ENCODE measurements at places on chromosomes 6 and 20. TPM values are rescaled to one million over a fixed set of nuclear protein-coding genes. Genes with fewer than 3 reads are reported as not detected.

The OPRL1 gene
- total RNA-seq = 0.21 TPM

The GPR63 gene
- 0.87 TPM for total RNA-seq

The MAS1L gene
- total RNA-seq = 0.42 TPM

The IFT52 gene
- 29.7 TPM for total RNA-seq
